ENCODE measurements at places on chromosomes 7 and 10. TPM values are rescaled to one million over a fixed set of nuclear protein-coding genes. Genes with fewer than 3 reads are reported as not detected.

DNA sequence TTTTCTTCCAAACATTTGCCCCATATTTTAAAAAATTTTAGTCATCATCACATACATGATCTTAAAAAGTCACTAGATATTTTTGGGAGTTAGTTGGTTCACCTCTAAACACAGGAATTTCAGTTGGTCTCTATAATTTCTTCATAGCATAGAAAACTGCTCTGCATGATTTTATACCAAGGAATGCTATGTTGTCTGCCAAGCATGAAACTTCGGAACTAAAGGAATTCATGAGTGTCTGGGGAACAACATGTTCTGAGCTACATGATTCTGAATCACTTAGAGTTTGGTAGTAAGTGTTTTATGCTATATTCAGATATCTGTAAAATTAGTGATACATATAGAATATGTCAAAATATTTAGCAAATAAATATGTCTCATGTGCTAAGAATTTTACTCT lies 957.8 kb downstream of the GATA3 start:
- no peak for DNase-seq

NUTM2A gene
- 1.9 TPM for total RNA-seq

DNA sequence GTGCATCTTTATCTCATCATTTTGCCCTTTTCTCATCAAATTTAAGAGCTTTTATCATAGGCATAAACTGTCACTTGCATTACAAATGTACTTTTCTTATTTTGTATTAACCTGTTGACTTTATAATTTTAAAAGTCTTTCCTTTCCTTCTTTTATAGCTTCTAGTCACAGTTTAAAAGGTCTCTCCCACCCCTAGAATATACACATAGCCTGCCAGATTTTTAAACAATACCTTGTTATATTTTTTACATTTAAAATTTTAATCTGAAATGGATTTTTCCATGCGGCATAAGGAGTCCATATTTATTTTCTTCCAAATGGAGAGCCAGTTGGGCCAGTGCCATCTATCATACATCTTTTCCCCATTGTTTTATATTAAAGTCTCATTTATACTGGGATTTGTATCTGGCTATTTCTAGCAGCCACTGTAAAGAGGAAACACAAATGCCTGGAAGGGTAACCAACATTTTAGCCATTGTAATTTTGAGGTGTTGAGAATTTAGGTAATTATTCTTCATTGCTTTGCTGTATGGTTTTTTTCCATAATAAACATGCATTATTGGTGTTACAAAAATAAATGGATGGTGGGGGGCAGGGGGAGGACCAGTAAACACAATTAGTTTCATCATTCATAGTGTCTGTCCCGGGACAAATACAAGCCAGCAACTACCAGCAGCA lies 92.8 kb downstream of the CCDC71L start:
- no peak for DNase-seq

SPDYE1 gene
- not detected for total RNA-seq

HOXA3 gene
- total RNA-seq: 0.72 TPM
